Ecto neural progenitor cell (in vitro differentiated cells): ENCODE measurements at places on chromosomes 2 and 18.

DNA sequence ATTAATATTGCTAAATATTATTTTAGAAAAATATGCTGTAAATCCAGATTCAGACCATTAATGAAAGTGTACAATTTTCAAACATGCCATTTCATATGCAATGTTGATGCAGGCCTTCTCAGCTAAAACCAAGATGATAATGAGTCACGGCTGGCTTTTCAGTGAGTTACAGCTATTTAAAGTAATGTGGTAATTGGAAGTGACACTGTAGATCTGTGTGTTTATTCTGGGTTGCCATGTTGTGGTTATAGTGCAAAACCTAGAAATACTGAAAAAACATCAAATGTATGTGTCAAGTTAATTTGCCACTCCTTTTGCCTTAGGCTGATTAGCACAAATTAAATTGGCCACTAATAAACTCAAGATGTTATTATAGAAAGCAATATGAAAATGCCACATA is 506.6 kb downstream of the ERBB4 start:
- DNase-seq, result no peak

DNA sequence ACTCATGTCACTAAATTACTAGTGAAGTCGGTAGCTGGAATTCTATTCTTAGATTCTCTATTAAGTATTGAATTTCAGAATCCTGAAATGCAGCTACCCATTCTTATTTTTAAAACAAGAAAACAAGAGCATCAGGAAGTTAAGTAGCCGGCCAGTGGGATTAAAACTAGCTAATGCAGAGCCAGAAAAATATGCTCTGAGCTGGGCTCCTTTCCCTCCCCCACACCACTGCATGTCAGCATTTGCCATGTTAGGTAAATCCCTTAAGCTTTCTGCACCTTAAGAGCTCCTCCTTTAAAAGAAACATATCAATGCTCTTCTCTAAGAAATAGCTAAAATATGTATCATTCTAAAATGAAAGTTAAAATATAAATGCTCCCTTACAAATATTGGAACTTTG is 72.2 kb upstream of the MFF start:
- no peak for DNase-seq

DNA sequence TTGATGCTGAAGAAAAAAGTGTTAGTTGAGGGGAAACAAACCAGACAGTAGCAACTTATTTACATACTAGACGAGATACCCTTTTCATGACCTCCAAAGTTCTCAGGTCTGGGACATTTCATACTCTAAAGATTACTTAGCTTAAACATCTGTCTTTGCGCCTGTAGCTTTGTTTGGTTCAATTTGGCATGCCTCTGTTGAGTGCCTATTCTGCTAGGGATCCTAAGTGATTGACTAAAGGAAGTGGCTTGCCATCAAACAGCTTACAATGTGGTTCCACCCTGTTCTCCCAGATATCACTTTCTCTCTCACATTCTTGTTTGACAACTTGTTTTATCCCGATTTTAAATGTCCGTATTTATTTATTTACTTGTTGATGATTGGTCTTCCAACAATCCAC is 488.8 kb downstream of the PARD3B start:
- DNase-seq, result no peak

DNA sequence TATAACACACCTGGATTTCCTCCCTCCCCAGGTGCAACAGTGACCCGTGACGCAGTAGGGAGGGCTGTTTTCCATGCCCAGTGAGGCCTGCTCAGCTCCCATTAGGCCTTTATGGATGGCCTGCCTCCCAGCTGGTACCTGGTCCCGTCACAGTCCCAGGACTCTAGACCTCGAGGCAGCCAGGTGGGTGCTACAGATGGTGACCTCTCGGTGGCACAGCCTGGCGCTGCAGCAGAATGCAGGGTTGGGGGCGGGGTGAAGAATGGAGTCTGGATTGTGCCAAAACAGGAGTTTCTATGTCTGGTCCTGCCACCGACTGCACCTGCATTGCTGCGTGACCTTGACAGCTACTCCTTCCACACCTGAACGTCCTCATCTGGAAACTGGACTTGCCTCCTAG is 18.0 kb upstream of the YWHAQ start:
- no peak for DNase-seq

DNA sequence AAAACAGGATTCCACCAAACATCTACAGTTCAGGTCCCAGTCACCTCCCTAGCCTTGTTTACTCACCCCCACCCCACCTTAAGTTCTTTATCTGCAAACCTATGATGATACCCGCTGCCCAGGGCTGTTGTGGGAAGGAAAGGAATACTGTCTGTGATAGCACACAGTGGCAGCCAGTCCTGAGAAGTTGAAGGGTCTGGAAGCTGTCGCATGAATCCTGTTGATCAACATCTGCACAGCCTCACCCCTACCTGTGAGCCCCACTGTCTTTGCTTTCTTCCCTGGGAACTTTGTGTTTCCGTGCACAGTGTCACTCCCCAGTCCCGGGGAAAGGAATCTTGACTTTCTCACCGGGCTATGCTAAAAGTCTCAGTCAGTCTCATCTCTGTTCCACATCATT is 160.7 kb upstream of the EPAS1 start:
- no peak for DNase-seq

DNA sequence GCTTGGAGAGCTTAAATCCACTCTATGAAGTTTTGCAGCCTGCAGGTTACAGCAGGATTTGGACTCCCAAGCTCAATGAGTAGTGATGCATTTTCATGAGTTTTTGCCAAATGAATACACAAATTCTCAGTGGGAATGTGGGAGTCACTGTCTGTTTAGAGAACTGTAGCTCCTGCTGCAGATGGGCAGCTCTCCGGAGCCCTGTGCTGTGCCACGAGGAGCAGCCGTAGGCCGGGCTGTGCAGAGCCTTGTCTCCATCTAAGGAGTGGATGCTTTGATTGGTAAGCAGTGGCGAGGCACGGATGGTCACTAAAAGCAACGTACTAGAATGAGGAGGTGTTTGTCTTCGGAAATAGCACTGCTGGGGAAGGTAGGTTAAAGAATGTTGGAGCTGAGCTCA is 96.0 kb upstream of the NFATC1 start:
- DNase-seq, result no peak

GRCh38 chr2:216882876-216883275 is 23.0 kb upstream of the TNP1 start:
- no peak for DNase-seq

GRCh38 chr2:157741819-157742484 is 113.3 kb upstream of the ACVR1C start:
- DNase-seq, result no peak

- no peak for DNase-seq
These were observed 72.3 kb downstream of the CMPK2 start for GRCh38 chr2:6793371-6793770.

- DNase-seq, result no peak
These were observed 11.9 kb upstream of the ASPRV1 start for GRCh38 chr2:69973335-69973735.

- no peak for DNase-seq
These were observed 419.3 kb downstream of the ZNF516 start for GRCh38 chr18:76075777-76076176.

GRCh38 chr2:96898641-96899412 is 28.9 kb upstream of the SEMA4C start:
- DNase-seq, result no peak

DNA sequence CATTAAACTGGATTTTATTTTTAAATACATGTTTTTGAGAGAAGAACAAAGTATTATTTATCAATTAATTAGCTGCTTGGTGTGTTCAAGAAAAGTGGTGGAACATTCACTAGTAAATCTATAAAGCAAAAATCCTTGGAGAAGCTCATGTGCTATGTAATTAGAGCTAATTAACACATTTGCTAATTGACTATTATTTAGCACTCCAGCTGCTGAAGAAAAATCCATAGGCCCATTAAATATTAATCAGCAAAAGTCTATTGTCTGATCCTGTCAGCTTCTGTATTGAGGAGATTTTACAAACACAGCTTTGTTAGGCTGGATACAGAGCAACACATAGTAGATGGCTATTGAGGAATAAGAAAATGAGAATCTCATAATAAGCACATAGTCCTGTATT is 336.1 kb downstream of the RBM43 start:
- no peak for DNase-seq

DNA sequence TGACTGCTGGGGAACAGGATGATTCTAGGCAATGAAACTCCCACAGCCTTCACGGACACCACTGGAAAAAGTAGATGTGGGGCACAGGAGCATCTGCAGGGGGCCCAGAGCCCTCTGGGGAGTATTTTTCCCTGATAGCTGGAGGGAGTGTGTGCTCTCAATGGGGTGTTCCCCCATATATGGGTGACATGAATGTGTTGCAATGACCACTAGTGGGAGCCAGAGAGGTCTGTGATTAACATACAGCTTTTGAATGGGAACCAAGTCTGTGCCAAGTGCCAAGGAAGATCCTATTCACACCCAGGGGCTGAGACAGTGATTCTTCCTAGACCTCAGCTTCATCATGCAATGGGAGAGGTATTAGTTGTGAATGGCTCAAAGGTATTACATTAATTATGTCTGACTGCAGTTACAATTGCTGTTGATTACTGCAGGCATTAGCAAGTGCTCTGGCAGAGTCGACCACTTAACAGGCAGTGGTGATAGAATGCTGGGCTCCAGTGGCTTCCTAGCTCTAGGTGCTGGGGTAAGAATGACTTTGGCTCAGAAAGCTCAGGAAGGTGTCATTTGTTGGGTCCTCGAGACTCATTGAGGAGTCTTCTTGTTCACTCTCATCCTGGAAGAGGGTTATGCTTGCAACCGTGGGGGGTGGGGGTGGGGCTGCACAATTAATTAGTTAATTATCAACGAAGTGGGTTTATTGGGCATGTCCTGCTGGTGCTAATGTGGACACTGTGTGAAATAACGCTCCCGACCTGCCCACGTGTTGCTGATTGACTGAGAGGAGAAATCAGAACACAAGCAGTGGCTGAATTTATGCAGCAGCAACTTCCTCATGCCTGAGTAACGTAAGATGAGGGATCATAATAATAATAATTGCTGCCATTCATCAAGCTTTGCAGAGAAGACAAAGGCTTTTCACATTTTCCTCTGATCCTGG is 194.1 kb downstream of the CLIP4 start:
- DNase-seq, result peak; percentile 61

- no peak for DNase-seq
These were observed 10.4 kb upstream of the DNAH7 start for GRCh38 chr2:196079052-196079451.

GRCh38 chr2:120732506-120733237 is 3.0 kb upstream of the GLI2 start:
- DNase-seq, result peak; percentile 28

DNA sequence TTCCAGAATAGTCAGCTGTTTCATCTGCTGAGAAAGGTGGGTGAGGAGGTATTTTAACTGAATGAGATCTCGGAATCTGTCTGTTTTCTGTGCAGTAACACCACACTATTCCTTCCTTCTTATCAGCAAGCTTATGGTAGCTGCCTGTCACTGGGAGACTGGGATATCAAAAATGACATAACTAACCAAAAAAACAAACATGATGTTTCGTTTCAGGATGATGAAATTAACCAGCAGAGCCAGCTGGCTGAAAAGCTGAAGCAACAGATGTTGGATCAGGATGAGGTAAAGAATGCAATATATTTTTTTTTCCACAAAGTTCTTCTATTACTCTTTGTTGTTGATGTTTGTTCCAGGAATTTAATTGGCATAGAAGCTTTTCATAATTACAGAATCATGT is 59.8 kb upstream of the LYPD6B start:
- no peak for DNase-seq

- DNase-seq, result no peak
These were observed 105.4 kb downstream of the FHOD3 start for GRCh38 chr18:36402765-36403396.

DNA sequence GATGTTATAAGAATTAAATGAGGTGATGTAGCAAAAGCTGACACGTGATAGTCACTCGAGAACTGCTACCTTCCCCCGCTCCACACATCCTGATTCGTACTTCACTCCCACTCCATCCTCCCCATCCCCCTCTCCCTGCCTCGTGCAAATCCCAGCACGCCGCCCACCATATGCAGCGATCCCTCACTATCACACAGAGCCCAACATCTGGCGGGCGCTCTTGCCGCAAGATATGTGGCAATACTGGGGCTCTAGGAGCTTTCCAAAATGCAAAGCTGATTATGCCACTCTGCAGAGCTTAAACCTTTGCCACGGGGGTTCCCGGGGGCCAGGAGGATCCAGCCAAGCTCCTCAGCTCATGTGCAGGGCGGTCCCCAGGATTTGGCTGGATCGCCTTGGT is 37.4 kb downstream of the DNMT3A start:
- DNase-seq, result no peak

DNA sequence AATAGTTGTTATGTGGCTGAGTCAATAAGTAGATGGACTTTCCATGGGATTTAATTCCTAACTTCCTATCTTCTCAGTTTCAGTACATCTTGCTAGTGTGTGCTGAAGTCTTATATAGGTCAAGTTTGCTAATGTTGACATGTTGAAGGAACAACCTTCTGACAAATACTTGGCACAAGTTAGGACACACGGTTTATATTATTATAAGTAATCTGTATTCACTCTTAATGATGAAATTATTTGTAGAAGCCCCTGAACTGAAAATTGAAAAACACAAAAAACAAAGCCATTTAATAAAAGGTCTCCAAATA is 19.2 kb downstream of the ARL5A start:
- no peak for DNase-seq

DNA sequence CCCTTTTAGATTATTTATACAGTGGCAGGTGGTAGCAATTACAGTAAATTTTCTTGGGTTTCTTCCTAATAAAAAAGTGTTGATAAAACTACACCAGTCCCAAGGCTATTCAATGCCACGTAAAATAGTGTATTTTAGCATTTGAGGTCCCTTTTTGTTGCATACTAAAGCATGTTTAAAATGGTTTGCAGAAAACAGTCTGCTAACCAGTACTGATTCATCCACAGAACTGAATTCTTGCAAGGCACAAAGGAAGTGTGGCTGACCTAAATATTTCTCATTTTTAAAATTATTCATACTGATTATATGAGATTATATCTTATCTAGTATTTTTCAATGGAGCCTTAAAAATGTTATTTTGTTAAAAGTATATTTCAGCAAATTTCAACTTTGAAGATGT is 98.1 kb downstream of the SMAD2 start:
- no peak for DNase-seq

- no peak for DNase-seq
These were observed 167.7 kb downstream of the VAPA start for GRCh38 chr18:10081492-10081891.

DNA sequence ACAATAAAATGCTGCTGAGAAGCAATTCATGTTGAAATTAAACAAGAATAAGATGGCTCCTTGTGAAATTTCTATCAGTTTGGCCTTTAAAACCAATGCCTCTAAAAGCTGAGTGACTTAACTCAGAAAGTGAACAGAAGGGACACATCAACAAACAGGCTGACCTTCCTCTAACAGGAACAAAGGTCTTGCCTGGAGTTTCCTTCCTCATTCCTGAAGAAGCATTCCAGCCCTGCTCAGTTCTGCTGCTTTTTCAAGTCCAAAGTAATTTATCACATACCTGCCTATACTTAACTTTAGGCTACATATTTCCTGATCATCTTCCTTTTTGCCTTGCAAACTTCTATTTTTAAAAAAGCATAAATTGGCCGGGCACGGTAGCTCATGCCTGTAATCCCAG is 14.1 kb downstream of the PTRHD1 start:
- DNase-seq, result no peak

GRCh38 chr2:176826356-176826755 is 386.2 kb upstream of the HNRNPA3 start:
- DNase-seq, result no peak

GRCh38 chr2:202749477-202749876 is 114.7 kb downstream of the FAM117B start:
- DNase-seq, result no peak
